ENCODE measurements at places on chromosomes 12 and 14. TPM values are rescaled to one million over a fixed set of nuclear protein-coding genes. Genes with fewer than 3 reads are reported as not detected.

The C12orf54 gene
- total RNA-seq, result not detected

The ATP2A2 gene
- total RNA-seq, result 105 TPM

The GPRC5D gene
- total RNA-seq, result not detected

The TRIM9 gene
- 1.1 TPM for total RNA-seq

The SNX6 gene
- 177 TPM for total RNA-seq

Measured in osteoblast (primary cell).